Heart left ventricle (tissue), 16 donors: ENCODE measurements at places on chromosomes 6 and 20. TPM values are rescaled to one million over a fixed set of nuclear protein-coding genes. Genes with fewer than 3 reads are reported as not detected.

HEY2 gene
- 45.3 TPM for total RNA-seq

DNA sequence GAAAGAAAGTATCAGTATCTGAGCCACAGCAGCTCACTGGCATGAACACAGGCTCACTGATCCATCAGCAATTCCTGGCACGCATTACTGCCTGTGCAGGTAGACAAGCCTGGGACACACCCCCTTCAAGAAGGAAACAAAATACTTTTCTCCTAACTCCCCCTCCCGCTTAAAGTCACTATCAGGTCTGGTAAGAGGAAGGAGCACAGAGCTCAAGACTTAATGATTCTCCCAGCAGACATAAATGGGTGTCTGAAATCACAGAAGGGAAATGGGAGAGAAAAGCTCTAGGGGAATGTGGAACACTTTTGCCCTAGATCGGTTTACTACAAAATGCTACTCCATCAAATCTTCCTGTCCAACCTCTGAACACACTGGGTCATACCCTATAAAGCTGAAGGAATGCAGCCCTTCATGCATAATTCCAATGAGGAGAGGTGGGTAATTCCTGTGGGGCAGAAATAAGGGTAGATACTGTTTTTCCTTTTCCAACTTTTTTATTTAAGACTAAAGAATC lies at the start of gene ADGRF1:
TSS of gene ADGRF1 (minus strand) at position 58 of the 517 bp plus-strand sequence. CDS start 13,271 bp downstream, outside the sequence.
- DNase-seq: no peak

DNA sequence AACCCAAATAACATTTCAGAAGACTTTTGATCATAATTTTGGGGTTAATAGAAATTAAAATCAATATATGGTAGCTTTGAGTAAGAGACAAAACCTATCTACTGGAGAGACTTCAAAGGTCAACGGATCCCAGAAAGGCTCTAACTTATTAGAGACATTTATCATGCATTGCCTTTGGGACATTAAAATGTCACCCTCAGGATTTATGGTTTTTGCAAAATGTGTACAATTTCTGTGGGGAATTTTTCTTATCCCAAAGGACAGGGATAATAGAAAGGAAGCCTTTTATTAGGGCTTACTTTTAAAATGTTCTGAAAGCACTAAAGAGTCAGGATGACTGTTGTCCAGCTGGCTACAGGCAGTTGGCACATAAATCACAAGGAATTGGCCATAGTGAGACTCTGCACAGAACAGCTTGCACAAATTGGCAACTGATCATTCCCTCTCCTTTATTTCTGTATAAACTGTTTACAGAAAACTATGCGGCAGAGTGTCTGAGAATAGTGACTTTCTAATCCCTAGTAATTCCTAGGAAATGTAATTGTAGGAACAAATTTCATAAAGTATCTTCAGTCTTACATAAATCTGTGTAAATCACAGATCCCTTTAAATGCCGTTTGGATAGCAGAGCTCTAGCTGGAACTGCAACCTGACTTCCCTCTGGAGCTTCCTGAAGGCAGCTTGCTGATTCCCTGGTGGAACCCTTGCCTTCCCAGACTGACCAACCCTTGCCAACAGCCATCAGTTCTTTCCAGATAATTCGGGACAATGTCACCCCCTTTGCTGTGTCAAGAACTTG lies 201.1 kb upstream of the PREP start:
- no peak for DNase-seq

DNA sequence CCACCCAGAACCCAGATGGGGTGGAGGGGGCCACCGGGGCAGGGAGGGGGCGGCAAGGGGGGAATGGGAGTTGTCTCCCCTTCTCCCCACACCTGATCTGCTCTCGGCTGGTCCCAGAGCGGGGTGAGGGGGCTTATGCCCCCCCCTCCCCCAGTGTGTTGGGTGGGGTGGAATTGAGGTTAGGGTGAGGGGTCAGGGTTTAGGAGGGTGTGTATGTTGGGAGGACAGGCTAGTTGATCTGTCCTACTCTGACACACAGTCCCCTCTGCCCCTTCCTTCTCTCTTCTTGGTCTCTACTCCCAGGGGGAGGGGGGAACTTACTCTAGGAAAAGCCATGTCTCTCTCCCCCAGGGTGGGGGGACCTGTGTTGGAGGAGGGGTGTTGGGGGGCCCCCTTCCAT lies 1.9 kb upstream of the ZBTB9 start:
- DNase-seq: no peak

SLC22A3 gene
- total RNA-seq: 2.4 TPM

GRCh38 chr20:41182296-41183212 lies 45.2 kb downstream of the PLCG1 start:
- DNase-seq: no peak

DNA sequence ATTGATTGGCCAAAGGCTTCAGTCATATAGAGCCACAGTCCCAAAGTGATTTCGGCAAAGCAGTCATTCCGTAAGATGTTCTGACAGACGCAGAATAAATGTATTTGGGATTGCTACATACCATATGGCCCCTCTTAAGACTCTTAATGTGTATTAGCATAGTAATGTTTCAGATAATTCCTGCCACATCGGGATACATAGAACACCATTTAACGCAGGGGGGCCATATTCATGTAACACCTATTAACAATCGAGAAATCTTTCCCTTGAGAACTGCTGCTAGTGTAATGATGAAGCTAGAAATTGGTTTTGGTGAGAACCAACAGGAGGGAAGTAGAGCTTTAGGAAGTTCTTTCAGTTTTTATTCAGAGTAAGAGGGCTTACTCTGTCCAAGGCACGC lies 390.9 kb upstream of the SASH1 start:
- no peak for DNase-seq

PABPC1L gene
- 1.2 TPM for total RNA-seq

DNA sequence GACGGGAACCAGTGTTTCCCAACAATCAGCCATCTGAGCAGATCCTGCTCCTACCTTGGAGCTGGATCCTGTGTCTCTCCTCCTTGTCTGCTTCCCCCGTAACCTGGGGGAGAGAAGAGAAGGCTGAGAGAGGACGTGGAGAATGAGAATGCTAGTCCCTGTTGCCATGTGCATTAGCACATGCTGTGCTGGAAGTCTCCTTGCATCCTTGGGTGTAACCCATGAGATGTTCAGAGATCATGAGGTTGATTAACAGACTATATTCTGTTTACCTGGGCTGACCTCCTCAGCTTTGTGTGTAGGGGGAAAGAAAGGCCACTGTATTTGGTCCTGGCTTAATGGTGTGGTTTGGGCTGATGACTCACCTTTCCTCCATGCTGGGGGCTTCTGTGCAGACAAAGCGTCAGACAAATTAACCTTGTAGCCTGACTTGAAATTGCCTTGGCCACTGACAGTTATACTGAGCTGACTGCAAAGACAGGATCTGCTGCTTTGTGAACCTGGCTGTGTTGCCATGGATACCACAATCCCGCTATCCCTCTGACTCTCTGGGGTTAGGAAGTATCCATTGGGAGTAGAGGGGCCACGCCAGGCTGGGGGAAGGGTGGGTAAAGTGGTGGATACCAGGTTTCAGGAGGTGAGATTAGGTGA lies 243.7 kb upstream of the CHD6 start:
- no peak for DNase-seq

DNA sequence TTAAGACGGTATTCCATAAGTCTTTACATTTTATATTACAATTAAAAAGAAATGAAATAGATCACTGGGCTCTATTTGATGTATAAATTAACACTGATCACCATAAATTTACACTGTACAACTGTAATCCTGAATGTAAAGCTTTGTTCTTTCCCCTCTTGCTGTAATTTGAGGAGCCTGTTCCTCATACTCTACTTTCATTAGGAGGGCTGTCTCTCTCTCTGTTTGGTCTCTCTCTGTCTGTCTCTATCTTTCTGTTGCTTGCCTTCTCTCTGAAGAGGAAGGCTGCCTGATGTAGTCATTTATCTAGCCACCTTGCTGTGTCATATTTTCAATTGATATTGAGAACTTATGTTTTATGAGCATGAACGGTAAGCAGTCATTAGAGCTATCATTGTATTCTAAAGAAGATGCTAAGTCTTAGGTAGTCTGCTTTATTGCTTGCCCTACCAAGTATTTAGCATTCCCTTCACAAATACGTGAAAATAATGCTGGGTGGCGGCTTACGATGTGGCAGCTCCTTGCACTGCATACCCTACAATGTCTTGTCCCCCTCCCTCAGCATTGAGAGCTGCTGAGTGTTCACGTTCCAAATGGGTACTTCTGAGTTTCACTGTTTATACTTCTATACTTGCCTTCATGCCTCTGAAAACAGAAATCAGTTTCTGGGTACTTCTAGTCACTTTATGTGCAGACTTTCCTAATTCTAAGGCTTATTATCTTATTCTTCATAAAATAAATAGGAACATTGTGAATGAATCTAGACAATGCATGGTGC lies 205.5 kb downstream of the NKAIN2 start:
- no peak for DNase-seq

PNPLA1 gene
- total RNA-seq: 0.41 TPM

PCK1 gene
- 4.3 TPM for total RNA-seq

EYA2 gene
- 1.0 TPM for total RNA-seq

NECAB3 gene
- total RNA-seq: 71.8 TPM

GRCh38 chr6:130466052-130466747 lies 100.4 kb downstream of the TMEM200A start:
- no peak for DNase-seq

HSD17B8 gene
- 31.7 TPM for total RNA-seq

CYP39A1 gene
- 6.7 TPM for total RNA-seq

TMEM244 gene
- total RNA-seq: not detected
